ENCODE measurements at places on chromosomes 1 and 21. TPM values are rescaled to one million over a fixed set of nuclear protein-coding genes. Genes with fewer than 3 reads are reported as not detected.

The CDC42 gene
- total RNA-seq = 144 TPM

The MTARC2 gene
- total RNA-seq = 13.6 TPM

The TRIM67 gene
- total RNA-seq = not detected

The AK5 gene
- total RNA-seq = 2.2 TPM

The OR2T29 gene
- not detected for total RNA-seq

DNA sequence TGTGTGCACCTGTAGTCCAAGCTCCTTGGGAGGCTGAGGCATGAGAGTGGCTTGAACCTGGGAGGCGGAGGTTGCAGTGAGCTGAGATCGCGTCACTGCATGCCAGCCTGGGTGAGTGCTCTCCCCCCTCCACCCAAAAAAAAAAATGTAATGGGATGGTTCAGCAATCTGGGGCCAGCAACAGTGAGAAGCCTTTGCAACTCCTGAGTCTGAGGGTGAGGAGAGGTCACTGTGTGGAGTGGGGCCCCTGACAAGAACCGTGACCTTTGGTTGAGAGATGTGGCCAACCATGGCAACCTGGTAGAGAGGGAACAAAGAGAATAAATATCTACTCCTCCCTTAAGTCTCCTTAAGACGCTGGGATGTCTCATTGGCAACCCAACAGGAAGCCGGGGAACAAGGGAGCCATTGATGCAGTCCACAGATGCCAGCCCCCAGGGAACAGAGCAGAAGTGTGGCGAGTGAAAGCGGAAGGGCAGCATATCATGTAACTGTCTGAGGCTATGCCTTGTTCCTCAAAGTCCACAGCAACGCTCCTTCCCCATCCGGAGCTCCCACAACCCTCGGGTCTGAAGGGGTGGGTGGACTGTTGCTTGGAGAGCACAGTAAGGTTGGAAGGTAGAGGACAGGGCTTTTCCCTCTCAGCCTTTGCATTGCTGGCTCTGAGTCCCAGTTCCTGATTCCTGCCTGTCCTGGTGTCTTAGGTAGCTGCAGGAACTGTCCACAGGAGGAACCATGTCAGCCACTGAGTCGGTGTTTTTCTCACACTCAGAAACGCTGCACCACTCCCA lies 8.3 kb downstream of the TRNP1 start:
- DNase-seq = peak; percentile 68

DNA sequence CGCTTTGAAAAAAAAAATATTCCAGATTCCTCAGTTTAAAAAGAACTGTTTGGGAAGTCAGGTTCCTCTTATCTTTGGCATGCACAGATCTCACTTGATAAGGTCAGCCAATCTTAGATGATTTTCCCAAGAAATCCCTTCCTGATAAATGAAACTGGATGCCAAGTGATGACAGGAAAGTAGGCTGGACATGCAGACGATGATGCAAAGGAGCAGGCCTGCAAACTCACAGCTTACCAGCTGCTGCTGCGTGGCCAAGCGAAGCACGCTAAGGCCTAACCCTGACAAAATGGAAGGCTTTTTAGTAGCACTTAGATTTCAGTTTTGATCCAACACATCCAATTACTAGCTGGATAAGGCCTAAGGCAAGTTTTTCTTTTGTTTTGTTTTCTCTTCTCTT lies 10.1 kb downstream of the TADA1 start:
- no peak for DNase-seq

DNA sequence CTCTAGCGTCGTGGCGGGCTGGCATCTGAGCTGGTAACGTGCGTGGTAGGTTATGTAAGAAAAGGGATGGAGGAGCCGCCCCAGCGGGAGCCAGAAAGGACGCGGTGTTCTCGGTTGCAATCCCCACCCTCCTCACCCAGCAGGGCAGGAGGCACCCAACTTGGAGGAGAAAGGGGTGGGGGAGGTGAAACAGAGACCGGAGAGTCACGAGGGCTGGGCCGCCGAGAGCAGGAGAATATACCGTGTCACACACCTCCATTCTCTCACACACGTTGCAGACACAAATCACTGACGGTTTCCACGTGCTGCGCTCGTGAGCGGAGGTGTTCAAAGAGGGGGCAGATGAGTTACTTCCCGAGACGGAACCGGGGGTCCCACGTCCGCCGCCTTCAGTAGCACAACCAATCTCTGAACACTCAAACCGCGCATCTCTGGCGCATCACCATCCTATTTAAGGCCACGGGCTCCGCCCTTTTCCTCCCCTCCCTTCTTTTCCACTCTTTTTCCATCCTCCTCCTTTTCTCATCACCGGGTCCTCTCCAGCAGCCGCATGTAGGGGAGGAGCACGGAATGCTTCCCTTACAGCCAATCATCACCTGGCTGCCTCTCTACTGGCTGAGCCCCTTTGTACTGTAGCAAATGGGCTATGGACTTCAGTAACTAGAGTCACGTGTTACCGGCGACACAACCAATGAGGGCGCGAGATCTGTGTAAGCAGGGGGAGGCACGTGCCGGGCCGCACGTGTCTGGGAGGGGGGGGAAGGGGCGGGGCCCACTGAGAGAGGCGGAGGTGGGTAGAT lies at the start of gene CIART:
Gene CIART (plus strand): TSS at position 797 of the 800 bp plus-strand sequence. CDS start 714 bp downstream, outside the sequence.
- DNase-seq = peak; percentile 99

DNA sequence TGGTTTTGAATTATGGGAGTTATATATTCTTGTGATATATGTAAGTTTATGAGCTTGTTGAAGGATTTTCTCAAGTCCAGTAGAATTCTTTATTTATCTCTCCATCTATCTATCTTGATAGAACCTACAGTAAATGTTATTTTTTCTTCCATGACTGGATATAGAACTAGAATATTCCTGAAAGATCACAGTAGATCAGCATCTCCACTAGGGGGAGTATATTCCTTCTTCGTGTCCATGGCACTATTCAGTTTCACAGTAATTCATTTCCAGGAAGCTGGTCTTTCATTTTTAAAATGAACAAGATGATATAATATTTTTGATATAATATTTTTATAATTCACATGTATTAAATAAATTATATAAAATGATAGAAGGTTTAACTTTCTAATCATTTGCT lies 18.8 kb downstream of the TMPRSS15 start:
- DNase-seq = no peak

DNA sequence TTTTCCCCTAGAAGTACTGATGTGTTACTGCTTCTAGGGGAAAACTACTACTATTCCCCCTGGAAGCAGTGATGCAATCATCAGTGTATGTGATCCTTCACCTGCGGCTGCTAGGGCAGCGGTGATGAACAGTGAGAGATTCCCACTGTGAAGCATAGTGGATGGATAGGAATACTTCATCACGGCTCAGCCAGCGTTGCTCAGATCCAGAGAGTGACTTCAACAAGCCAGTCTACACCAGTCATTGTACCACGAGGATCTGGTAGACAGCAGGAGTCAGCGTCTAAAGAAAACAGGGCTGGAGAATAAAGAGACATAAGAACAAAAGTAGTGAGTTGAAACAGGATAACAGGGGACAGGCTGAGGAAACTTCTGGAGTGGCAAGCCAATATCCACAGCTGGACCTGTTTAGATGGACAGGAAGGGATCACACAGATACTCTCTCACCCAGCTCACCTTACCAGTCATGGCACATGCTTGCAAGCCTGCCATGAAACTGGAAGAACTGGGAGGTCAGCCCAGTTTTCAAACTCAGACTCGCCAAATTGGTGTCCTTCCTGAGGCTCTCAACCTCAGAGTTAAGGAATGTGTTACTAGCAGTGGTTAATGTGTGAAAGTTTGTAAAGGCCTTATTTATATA lies 42.4 kb upstream of the LRRC52 start:
- no peak for DNase-seq

DNA sequence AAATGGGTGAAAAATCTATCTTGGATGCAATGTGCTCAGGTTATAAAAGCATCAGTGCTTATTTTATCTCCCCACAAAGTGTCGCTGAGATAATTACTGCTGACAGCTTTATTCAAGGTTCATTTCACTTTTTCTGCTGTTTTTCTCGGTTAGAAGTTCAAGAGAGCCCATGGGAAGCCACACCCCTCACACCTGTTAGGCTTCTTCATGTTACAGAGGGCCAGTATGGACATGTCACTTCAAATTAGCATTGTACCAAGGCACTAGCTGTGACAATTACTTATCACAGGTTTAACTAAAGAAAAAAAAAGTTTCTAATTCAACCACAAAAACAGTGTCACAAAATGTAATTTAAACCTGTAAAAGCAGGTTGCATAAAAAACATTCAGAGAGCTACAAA lies 187.3 kb upstream of the DMRTA2 start:
- DNase-seq = no peak

DNA sequence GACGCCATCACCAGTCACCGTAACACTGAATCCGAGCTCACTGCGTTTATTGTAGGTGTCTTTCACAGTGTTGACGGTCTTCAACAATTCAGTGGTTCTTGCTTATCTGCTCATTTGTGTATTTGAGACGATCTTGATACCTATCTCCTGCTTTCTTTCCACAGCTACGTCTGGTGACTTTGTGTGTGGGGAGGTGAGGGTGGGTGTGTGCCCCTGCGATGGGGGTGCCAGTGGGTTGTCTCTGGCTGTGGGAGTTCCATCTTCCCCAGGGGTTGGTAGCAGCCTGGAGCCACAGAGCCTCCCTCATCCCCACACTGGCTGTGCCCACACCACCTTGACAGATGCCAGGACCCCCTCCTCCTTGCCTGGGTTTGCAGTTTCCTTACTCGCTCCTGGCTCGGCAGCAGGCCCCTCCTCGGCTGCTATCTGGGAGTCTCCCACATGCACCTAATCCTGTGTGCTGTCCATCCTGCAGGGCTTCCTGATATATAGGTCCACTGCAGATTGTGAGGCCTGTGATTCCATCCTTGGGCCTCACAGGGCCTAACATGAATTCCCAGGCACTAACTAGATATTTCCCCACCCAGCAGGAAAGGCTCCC lies 6.3 kb upstream of the PARP1 start:
- DNase-seq = no peak

GRCh38 chr1:1206376-1206965 lies at the start of gene TNFRSF18:
TNFRSF18 (minus strand) TSS chr1:1206592; CDS start chr1:1206571, 21 bp downstream.
- no peak for DNase-seq

All from right atrium auricular region (tissue), 2 donors.